ENCODE measurements at places on chromosomes 6 and 20.

DNA sequence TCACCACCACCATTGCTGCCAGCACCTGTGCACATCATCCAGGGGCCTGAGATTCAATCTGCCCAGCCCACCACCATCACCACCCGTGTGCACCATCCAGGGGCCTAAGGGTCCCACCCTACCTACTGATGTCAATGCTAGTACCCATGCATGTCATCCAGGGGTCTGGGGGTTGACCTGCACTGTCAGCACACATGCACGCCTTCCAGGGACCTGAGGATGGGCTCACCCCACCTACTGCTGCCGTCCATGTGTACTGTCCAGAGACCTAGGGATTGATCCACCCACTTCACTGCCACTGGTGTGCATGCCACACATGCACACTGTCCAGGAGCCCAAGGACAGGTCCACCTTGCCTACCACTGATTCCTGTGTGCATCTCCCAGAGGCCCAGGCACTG is 11.9 kb upstream of the OXT start:
- DNase-seq, result no peak

GRCh38 chr6:13987400-13987865 is 62.7 kb downstream of the RNF182 start:
- DNase-seq, result no peak

GRCh38 chr6:167444602-167445346 is 119.9 kb downstream of the TTLL2 start:
- no peak for DNase-seq

- no peak for DNase-seq
Measured at GRCh38 chr6:101668496-101669030, 275.1 kb downstream of the GRIK2 start.

DNA sequence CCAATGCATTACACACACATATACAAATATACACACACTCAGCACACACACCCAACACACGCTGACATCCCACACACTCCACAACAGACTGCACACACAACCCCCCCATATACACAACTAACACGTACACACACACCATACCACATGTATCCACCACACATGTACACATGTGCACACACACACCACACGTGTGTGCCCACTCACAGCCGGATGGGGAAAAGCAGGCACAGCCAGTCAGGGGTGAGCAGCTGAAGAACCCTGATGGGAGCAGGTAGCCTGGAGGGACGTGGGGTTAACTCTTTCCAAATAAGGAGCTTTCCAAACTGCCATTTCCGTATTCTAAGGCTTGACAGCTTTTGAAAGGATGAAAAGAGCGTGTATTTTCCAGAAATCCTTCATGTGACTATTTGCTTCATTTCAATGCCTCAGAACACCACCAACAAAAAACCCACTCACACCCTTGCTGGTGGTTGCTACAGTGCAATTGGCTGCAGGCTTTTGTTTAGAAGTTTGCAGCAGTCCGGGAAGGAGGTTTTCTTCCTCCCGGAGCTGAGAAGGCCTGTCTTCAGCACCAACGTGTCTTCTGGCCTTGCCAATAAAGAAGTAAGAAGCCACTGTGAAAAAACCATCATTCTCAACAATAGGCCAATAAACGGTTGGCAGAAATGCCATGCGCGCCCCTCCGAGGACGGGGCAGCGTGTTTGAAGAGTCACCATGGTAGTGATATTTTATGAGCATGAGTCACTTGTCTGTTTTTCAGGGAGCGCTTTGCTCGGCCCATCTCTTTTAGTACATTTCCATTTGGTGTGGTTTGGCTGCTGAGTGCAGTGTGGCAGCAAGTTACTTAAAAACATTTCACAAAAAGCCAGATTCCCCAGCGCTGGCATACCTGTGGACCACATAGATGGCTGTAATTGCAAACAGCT is 131.3 kb upstream of the GMDS start:
- DNase-seq, result no peak

DNA sequence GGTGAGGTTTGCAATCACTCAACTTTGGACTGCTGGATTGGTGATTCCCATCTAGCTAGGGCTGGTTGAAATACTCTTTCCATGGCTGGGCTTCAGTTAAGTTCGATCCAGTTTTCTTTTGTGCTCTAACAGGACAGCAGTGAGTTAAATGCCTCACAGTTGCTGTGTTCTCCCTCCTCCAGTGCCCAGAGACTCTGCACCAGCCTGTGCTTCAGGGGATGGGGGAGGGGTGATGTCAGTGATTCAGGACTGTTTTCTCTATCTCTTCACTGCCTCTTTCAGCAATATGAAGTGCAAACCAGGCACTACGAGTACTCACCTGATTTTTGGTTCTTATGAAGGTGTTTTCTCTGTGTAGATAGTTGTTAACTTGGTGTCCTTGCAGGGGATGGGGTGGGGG is 88.2 kb upstream of the FAM83B start:
- no peak for DNase-seq

DNA sequence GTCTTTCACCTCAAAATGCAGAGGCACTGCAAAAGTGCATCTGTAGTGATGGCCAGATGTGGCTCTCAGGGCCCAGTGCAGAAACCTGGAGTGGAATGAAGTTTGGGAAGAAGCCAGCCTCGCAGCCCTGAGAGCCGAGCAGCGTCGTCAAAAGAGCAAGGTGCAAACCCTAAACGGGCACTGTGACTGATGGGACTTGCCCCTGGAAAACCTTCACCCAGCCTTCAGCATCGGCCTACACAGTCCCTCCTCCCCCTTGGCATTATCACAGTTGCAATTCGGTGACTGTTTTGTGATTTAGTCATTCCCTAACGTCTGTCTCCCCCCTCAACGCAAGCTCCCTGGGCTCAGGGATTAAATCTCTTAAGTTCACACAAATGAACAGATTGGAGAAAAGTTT is 38.6 kb downstream of the TAF4 start:
- no peak for DNase-seq

DNA sequence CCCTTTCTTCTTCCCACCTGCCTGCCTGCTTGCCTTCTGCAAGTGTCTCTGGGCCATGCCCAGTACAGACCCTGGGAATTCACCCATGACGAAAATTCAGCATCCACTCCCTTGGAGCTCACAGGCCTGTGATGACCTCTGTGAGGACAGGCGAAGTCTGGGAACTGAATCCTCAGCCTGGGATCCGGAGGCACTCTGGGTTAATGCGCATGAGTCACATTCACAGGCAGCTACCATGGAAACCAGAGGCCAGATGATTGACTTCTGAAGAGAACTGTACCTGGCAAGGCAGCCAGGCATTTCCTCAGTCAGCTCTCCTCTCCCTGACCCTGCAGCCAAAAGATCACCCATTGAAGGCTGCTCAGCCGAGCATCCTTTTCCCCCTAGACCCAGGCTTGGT is 41.0 kb downstream of the SLC9A8 start:
- DNase-seq, result no peak

DNA sequence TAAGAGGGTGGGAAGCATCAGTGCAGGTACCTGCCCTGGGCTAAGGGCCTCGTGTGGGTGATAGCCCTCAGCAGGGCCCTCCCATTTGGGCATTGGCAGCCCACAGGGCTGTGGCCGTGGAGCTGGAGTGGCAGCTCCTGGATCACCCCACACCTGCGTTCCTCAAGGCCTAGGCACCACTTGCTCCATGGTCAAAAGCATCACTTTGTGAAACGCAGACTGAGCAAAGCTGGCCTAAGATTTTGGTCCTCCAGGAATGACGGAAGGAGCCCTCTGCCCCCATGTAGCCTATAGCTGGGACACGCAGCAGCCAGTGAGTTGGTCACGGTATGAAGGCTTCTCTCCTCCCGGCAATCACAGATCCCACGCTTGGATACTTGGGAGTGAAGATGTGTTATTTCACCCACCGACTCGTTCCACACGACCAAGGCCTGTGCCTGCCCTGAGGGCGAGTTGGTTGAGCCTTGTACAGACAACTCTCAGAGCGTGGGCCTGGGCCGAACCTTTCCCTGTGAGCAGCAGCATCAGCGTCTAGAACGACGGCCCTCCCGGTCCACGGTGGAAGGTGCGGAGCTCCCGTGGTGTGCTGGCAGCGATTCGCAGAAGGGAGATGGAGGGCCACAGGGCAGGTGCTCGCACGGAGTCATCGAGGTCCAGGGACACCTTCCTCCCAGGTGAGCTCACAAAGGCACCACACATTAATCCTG is 39.7 kb downstream of the THBS2 start:
- DNase-seq, result no peak

DNA sequence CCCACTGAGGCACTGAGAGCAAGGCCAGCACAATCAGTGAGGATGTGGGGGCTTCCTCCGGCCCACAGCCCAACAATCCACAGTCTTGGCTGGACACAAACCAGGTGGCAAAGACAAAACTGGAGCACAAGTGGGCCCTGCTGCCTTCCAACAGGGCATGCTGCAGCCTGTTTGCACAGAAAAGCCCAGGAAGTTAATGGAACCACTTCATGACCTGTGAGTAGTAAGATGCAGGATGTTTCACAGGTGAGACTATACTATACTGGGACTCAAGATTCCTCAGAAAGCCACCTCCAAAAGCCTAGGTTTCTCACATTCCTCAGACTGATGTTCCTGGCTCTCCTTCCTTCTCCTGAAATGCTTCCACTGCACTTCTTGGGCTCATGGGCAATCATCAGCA is 235.5 kb downstream of the KIF16B start:
- DNase-seq, result no peak

DNA sequence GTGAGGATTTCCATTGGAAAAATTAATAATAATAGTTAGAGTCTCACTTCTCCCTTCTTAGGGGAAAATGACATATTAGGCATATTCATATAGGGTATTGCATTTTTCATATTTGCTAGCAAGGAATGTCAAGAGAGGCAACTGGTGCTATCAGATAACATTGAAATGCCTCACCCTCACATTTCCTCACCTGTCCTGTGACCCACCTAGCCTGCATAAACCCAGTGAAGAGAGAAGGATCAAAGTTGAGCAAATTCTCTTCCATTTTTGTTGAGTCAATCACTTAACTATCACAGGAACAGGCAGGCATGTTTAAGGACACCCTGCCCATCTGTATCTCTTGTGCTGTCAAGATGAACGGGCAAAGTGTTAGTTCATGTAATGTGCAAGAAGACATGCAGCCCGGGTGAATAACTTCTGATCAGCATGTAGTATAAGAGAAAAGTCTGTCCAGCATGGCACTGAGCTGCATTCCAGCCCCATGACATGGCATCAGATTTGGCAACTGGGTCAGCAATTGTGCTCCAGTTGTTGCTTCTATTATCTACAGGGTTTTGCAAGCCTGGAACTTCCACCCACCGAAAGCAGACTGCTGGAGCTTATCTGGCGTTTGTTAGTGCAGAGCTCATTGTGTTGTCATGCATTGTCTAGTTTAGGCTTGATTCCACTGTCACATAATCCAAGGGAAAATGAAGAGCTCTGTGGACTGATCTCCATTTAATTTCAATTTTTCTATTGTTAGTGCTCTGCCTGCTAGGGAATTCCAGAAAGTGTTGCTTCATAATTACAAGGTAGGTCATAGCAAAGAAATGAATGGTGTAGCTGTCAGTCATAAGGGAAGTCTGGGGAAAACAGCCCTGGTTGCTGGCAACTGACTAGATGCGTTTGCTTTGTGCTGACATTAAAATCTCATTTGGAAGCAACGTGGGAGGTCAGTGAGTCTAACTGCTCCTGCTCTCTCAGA is 138.4 kb upstream of the TNFAIP3 start:
- no peak for DNase-seq
